Umbilical cord (tissue), 2 donors: ENCODE measurements at places on chromosomes 13 and 19. TPM values are rescaled to one million over a fixed set of nuclear protein-coding genes. Genes with fewer than 3 reads are reported as not detected.

GRCh38 chr13:27638521-27638920, 16.8 kb downstream of the POLR1D start:
- DNase-seq: peak; percentile 76

DNA sequence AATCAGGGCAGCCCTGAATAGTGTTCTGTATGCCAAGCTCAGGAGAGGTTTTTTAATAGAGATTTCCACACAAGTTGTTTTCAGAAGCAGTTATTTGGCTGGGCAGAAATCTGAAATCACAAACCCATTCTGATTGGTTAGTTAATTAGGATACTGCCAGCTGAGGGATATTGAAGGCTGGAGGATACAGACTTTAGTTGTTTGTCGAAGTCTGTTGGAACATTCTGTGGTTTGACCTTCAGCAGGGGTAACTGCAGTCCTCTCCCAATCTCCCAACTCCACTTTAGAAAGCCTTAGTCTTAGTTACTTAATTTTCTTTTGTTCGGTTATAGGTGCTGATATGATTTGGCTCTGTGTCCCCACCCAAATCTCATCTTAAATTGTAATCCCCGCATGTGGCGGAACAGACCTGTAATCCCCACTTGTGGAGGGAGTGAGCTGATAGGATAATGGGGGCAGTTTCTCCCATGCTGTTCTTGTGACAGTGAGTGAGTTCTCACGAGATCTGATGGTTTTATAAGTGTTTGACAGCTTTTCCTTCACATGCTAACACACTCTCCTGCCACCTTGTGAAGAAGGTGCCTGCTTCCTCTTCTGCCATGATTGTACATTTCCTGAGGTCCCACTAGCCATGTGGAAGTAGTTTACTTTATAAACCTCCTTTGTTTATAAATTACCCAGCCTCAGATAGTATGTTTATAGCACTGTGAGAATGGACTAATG, 169.2 kb downstream of the GPC5 start:
- no peak for DNase-seq

DNA sequence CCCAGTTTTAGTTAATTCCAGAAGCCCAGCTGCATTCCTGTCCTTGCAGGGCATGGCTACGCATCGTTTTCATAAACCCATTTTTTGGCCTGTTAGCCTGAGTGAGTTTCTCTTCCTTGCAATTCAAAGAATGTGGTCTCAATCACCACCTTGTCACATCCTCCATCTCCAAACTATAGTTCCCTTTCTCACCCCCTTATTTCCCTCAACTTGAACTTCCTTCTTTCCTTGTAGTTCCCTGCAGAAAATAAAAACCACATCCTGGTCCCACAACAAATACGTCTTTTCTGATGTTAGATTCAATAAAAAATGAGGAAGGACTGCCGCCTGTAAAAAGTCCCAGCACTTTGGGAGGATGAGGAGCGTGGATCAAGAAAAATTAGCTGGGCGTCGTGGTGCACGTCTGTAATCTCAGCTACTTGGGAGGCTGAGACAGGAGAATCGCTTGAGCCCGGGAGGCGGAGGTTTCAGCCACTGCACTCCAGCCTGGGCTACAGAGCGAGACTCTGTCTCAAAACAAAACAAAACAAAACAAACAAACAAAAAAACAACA, 13.2 kb downstream of the ADGRE3 start:
- DNase-seq: peak; percentile 18

- no peak for DNase-seq
Measured at GRCh38 chr19:38686530-38686888, 39.1 kb downstream of the ACTN4 start.

DNA sequence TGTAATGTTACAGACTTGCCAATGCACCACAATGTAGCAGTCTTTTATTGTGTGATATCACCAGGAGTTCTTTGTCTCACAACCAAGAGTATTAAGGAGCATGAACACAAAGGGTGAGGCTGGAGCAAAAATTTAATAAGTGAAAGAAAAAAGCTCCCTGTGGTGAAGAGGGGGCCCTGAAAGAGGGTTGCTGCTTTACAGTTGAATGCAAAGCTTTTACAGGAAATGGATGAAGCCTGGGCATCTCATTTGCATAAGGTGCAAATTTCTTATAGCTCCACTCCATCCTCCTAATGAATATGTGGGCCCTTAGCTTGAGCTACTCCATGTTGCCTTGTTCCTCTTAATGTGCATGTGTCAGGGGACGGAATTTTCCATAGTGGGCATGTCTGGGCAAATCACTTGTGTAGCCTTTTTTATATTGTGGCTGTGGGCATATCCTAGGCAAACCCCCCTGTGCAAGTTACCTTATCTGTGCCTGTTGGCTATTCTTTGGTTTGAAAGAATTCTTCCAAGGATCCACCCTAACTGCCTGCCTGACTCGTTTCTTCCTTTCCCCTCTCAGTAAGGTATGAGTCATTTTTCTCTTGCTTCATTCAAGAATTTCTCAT, 45.3 kb upstream of the TRPC4 start:
- DNase-seq: no peak

DNA sequence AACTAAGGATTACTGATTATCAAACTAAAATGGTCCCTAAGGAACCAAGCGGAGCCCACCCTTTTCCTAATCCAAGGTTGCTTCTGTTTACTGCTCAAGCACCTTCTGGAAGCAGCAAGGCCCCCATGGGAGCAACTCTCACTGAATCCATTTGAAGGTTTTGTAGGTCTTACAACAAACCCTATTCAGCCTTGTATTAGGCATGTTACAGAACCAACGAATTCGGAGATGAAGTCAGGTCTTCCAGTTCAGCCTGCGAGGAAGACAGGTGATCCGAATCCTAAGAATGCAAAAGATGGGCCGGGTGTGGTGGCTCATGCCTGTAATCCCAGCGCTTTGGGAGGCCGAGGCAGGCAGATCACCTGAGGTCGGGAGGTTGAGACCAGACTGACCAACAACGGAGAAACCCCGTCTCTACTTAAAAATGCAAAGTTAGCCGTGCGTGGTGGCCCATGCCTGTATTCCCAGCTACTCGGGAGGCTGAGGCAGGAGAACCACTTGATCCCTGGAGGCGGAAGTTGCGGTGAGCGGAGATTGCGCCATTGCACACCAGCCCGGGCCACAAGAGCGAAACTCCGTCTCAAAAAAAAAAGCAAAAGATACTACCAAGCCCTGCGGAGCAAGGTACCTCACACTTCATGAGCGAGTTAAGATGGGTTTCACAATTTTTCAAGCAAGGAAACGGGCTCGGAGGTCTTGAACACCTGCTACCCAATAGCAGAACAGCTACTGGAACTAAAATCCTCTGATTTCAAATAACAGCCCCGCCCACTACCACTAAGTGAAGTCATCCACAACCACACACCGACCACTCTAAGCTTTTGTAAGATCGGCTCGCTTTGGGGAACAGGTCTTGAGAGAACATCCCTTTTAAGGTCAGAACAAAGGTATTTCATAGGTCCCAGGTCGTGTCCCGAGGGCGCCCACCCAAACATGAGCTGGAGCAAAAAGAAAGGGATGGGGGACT, 609 bp downstream of the ZAR1L start:
- DNase-seq: peak; percentile 67

GRCh38 chr19:32674153-32674930, 638 bp downstream of the ANKRD27 start:
- DNase-seq: no peak

DNA sequence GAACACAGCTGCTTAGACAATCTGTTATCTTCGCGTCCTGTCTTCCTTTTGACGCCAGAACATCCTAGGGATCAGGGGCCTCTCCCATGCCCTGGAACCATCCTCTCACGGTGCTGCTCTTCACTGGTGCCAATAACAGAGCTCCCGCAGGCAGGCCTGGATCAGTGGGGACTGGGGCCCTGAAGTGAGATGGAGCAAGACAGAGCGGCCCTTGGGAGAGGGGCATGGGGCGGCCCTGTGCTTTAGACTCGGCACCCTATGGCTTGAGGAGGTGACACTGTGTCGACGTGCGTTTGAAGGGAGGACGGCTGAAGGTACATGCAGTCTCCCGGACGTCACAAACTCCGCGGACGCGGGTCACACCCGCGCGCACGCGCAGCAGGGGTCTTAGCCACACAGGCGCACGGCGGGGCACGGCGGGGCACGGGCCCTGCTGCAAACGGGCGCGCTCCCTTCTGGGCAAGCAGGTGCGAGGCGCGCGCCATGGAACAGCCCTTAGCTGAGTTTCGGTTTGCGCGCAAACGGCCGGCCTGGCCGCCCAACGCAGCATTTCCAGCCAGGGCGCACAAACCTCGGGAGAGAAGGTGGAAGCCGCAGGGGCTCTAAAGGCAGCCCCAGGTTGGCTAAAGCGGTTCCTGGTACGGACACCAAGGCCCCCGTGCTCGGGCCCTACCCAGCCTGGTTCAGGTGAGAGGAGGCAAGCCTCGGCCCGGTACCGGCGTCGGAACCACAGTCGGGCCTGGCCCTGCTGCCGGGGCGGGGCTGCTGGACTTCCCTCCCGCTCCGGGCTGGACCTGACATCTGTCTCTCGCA, 16.5 kb upstream of the RNF17 start:
- no peak for DNase-seq

GRCh38 chr19:2500841-2501261, 24.9 kb downstream of the GADD45B start:
- DNase-seq: peak; percentile 83

DNA sequence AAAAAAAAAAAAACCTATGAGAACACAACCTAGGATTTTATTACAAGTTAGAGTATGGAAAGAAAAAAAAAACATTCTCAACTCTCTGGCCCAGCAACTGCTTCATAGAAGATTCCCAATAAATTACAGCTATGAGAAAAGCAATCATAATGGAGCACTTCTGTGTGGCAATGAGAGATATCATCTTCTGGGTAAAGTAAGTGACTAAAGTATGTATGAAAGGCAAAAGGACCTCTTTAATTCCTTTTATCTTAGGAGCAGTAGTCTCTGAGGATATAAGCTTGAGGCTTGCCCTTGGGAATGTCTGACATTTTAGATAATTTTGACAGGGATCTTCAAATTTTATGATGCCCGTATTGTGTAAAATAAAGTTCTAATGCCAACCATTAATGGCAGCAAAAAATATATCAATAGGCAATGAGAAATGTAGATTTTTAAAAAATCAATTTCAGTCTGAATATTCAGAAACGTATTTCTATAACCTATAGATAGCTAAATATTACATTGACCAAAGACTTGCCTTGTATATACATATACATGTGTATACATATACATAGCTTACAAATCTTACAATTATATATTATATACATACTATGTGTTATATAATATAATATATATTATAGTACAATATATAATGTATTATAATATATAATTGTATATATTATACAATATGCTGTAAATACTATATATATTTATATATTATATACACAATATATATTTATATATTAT, 823.9 kb upstream of the SLITRK1 start:
- DNase-seq: no peak

GRCh38 chr13:69108486-69108885, 999.1 kb upstream of the ATXN8OS start:
- DNase-seq: no peak

DNA sequence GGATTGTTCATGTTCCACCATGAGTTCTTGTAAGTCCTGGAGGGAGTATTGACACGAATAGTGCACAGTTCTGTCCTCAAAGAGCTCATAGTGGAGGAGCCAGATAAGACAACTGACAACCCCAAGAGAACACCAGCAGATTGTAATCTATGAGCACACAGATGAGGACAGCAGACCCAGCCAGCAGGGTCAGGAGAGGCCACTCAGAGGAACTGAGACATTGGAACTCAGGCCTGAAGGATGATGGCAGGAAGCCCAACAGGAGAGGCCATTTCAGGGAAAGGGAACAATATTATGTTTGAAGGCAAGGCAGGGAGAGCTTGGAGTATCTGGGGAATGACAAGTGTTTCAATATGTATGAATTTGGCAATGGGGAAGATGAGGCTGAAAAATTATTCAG, 63.7 kb upstream of the IPO5 start:
- no peak for DNase-seq

Gene UHRF1
- 4.6 TPM for total RNA-seq

Gene NLRP5
- total RNA-seq: 0.24 TPM

Gene KIR2DL3
- 1.7 TPM for total RNA-seq

Gene MTIF3
- 40.9 TPM for total RNA-seq

Gene CEACAM3
- 3.4 TPM for total RNA-seq

Gene ZBTB32
- not detected for total RNA-seq
